SK-N-SH treated with all-trans-retinoic acid at 6 μM for 48 hours (cell line): ENCODE measurements at places on chromosomes 5 and 9.
A peak's percentile ranks its signal among the peaks of the same experiment; 100 is the strongest.

GRCh38 chr9:38227061-38227540 lies 158.1 kb upstream of the SHB start:
- peak; percentile 69 for ATAC-seq

- no peak for ATAC-seq
Measured at GRCh38 chr5:165525271-165525670, 2019.9 kb downstream of the MAT2B start.

DNA sequence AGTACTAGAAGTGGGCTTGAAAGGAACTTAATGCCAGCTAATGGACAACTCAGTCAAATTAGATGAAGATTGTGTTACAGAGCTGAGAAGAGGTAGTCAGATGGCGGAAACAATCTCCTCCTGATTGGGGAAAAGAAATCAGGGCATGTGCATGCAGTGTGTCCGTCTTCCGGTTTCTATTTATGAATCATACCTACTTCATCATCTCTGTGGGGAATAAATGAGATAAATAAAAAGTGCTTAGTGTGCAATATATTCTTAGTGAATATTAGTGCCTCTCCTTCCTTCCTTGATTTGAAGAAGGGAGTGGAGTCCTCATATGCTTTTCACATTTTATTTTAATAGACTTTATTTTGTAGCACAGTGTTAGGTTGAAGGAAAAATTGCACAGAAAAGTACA lies 108.7 kb upstream of the NFIL3 start:
- ATAC-seq, result no peak

- ATAC-seq, result no peak
Measured at GRCh38 chr9:95441081-95441480, 75.7 kb downstream of the PTCH1 start.

DNA sequence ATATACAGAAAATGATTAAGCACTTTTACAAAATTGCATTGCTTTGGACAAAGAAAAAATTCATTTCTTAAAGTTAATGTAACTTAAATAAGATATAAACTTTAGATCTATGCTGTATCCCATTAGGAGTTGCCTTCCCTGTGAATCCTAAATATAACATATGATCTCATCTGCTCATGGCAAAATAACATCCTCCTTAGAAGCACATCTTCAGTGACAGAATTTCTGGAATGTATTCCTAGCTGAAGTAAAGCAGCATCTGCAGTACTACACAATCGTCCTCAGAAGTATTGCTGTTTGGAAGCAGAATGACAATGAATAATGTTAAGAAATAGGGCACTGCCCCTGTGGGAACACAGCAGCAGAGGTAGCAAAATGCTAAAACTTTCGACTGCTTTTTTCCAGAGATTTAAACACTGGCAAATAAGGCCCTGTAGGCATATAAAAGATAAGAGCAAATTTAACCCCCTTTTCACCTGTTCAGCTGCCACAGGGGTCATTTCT lies 571.0 kb downstream of the PTPRD start:
- no peak for ATAC-seq

DNA sequence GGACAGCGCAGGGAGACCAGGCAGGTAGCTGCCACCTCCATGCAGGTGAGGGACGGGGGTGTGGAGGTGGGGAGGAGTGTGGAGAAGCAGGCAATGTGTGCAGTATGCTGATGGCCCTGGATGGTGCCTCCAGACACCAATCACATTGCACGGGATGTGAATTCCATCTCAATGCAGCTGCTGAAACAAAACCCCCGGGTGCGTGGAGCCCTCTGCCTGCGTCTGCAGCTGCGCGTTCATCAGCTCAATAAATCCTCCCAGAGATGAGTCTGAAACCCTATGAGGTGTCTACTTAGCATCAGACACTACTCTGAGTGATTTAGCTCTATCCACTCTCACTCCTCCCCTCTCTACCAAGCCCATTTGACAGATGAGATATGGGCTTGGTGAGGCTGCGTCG lies 10.3 kb downstream of the SOHLH1 start:
- no peak for ATAC-seq

DNA sequence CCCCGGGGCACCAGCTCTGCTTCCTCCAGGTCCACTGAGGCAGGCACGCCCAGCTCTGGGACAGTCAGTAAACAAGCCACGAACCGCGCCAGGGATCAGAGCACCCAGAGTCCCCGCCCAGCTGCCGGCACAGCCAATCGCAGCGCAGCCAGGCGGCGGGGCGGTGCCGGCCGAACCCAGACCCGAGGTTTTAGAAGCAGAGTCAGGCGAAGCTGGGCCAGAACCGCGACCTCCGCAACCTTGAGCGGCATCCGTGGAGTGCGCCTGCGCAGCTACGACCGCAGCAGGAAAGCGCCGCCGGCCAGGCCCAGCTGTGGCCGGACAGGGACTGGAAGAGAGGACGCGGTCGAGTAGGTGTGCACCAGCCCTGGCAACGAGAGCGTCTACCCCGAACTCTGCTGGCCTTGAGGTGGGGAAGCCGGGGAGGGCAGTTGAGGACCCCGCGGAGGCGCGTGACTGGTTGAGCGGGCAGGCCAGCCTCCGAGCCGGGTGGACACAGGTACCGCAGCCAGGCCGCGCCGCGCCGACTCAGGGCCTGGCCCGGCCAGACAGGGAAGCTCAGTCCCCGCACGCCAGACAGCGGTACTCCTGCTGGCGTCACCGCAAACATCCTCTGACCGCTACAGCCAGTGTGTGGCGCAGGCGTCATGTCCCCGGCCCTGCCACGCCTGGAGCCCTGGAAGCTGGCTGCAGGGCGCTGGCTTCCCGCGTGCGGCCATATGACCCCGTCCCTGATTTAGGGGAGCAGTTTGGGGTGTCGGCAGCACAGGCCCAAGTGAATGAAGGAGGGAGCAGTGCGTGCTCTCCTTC lies at the start of gene CTSL:
CTSL (plus strand) TSS at position 220 of the 810 bp plus-strand sequence. CDS start 1,485 bp downstream, outside the sequence.
- peak; percentile 94 for ATAC-seq

DNA sequence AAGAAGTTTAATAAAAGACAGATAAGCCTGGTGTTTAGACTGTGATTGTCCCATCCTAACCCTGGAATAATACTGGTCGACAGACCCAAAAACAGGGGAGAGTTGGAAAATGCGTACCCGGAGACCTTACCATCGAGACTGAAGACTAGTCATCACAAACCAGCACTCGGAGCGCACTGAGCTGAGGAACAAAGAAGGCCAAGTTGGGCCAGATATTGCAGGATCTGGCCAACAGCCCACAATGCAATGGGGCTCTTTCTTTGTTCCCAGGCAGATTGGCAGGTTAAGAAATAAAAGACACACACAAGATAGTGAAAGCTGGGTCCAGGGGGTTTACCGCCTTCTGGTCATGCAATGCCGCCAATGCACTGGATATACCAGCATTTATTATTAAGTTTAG lies 188.7 kb upstream of the RAI14 start:
- ATAC-seq, result no peak

- no peak for ATAC-seq
Measured at GRCh38 chr5:6328173-6328572, 50.2 kb downstream of the MED10 start.

DNA sequence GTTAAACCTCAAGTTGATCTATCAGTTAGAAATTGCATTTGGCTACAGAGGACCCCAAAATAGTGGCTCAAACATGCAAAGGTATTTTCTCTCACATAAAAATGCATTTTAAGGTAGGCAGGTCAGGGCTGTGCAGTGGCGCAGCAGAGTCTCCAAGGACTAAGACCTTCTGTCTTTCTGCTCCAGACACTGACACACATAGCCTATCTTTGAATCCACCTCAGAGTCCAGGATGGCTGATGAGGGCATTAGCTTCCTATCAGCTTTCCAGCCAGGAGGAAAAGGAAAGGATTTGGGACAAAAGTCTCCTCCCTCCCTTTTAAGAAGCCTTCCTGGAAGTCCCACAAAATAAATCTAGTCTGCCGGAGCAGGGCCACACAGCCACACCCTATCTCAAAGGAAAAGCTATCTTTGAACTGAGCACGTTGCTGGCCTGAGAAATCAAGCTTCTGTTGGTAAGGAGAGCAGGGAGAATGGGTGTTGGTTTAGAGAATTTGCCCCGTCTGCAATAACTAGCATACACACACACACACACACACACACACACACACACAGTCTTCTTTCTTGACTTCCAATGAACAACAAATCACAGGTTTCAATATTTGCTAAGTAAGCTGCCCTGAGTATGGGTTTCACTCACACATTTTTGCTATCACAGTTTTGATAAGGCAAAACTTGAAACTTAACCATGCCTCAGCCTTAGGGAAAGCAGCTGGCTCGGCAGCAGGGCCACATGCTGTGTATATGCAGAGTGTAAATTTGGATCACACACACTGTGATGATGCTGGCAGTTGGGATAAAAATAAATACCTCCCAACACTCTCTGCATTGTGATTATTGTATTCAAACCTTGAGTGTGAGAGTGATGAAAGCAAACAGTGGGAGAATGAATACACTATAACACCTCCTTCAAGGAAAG lies 116.6 kb upstream of the MAP3K1 start:
- no peak; the same call in 2 of the 3 replicates for ATAC-seq

GRCh38 chr9:74770508-74771261 lies 117.0 kb downstream of the TRPM6 start:
- ATAC-seq, result peak; percentile 92

DNA sequence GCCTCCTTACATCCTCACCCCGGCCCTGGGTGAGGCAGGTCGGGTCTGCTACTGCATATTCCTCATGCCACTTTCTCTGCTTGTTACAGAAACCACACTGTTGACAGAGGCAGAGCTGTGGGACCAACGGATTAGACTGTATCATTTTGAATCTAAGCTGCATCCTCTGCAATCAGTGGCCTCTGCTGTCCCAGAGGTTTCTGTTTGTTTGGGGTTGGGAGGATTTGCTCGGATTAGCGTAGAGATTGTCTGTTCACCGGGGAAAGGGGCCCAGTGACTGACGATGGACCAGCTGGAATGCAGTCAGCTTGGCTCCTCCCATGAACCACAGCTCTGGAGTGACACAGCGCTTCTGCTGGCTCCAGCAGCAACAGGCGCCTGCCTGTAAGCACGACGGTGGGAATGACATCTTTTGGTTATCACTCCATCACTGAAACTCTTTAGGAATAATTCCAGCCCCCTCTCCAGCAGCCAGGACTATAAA lies 37.3 kb upstream of the ADRA1B start:
- ATAC-seq, result peak; percentile 93

GRCh38 chr5:136141561-136141960 lies 8.9 kb downstream of the SMAD5 start:
- ATAC-seq, result no peak

- ATAC-seq, result no peak
Measured at GRCh38 chr5:113062869-113063508, 86.4 kb downstream of the DCP2 start.

GRCh38 chr9:447230-448025 lies 232.8 kb downstream of the DOCK8 start:
- no peak for ATAC-seq

DNA sequence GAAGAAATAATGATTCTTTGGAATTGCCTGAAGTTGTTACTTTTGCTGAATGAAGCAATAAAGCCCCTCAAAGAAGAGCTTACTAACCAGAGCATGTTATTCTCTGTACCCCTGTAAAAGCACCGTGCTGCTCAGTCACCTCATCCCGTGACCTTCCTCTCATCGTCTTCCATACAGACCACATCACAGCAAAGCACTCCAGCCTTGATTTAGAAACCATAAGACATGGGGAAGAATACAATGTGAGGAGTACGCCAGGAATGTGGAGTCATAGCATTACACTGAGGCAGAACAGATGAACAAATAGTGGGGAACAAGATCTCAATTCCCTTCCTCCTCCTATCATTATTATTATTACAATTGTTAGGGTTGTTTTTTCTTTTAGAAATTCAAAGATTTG lies 49.1 kb downstream of the ERAP1 start:
- ATAC-seq, result no peak

- ATAC-seq, result peak; percentile 86
Measured at GRCh38 chr9:20570756-20571155, 51.5 kb downstream of the MLLT3 start.

GRCh38 chr5:127561254-127561653 lies 43.8 kb downstream of the PRRC1 start:
- ATAC-seq, result peak; percentile 34; the same call in 2 of the 3 replicates

DNA sequence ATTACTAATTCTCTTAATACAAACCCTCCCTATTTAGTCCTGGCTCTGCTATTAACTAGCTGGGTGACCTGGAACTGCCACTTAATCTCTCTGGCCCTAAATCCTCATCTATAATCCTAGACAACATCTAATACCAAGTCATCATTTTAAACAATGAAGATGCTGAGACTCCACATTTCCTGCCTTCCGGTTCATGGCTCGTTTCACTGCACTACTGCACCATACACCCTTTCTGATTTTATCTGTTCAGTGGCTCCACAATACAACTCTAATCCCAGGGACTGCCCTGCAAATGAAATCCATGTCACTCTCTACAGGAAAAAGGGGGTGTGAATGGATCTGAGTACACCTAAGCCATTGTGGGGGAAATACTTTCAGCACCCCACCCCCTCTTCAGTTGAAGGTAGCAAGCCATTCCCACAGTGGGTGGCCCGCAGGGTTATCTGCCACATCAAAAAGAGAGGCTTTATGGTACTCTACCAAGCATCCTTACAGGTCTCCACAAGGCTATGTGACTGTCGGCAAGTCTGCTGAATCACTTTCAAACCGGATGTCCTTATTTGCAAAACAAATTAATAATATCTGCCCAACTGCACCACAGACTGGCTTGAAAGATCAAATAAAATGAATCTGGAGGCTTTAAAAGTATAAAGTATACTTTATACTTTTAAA lies 89.5 kb downstream of the EPB41L4A start:
- no peak for ATAC-seq

DNA sequence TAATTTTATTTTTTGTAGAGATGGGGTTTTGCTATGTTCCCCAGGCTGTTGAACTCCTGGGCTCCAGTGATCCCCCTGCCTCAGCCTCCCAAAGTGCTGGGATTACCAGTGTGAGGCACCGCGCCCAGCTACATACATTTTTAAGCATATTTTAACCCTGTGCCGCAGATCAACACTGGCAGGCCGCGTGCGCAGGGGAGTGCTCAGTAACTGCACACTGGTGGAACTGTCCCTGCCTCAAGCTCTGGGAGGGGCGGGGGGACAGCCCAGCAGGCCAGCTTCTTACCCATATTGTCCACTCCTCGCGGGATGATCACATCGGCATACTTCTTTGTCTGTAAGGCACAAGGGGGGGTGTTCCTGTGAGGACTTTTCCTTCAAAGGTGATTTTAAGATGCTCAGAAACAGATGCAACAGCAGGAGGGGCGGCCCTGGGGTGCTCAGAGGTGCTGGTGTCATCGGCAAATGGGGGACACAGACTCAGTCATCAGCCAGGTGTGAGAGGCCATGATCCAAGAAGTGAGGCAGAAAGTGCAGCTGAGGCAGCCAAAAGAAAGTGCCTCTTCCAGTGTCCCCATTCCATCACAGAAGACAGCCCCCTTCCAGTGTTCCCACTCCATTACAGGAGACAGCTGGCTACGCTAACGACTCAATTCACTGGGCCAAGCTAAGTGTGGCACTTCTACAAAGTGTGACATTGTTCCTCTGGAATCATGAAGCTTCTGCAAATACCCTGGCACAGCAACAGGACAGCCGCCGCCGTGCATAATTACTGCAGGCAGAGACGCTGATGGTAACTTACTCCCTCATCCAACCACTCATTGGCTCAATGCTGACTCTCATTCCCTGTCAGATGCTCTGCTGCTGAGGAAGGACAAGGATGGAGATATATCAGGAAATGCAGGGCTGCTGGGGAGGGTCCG lies 5.2 kb downstream of the UCK1 start:
- no peak for ATAC-seq

GRCh38 chr5:77304388-77304787 lies 93.9 kb downstream of the PDE8B start:
- no peak for ATAC-seq
